ENCODE measurements at places on chromosomes 16 and 17.

GRCh38 chr16:3774156-3774767, 56.9 kb upstream of the TRAP1 start:
- no peak for DNase-seq

DNA sequence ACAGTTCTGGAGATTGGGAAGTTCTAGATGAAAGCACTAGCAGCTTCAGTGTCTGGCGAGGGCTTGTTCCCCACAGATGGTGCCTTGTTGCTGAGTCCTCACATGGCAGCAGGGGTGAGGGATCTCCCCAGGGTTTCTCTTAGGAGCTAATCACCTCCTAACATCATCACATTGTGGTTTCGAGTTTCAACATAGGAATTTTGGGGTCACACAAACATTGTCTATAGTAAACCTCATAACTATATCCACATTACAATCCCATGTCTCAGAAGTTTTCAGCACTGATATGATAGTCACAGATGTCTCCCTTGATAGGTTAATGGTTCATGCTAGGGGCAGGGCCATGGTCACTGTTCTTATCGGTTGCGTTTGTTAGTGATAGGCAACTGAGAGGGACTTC, 13.8 kb downstream of the CLUAP1 start:
- no peak for DNase-seq

DNA sequence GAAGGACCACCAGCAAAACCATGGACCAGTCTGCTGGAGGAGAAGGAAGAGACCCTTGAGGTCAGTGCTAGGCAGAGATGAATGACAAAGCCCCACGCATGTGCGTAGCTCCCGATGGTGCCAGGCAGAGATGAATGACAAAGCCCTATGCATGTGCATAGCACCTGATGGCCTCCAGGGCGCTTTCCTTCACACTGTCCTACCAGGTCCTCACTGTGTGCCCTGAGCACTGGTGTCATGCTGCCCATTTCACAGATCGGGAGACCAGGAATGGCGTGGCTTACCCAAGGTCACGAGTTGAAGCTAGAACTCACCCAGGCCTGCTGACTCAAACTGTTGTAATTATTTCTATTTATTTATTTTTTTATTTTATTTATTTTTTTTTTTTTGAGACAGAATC, 149.6 kb downstream of the KATNIP start:
- DNase-seq = no peak

- no peak for DNase-seq
Measured at GRCh38 chr16:62038225-62038624, 2.0 kb upstream of the CDH8 start.

DNA sequence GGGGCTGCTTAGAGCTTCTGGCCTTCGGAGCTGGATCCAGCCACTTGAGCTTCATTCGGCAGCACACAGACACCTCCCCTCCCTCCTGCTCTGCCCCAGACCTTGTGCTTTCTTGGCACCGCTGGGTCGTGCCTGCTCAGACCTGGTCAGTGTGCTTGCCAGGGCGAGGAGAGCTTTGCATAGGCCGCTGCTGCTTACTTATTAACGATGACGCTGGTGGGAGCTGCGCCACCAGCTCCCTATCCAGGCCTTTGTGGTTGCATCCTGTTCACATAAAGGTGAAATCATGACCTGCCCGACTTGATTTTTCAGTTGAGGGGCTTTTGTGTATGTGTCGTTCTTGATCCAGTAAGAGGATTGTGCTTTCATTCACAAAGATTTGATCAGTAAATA, 101.1 kb downstream of the MSI2 start:
- no peak for DNase-seq

GRCh38 chr17:57338257-57338914, 82.1 kb downstream of the MSI2 start:
- no peak for DNase-seq

GRCh38 chr17:7347630-7348477, 4.1 kb upstream of the KCTD11 start:
- DNase-seq = no peak

GRCh38 chr16:4460936-4461249, 13.5 kb downstream of the NMRAL1 start:
- DNase-seq = no peak

DNA sequence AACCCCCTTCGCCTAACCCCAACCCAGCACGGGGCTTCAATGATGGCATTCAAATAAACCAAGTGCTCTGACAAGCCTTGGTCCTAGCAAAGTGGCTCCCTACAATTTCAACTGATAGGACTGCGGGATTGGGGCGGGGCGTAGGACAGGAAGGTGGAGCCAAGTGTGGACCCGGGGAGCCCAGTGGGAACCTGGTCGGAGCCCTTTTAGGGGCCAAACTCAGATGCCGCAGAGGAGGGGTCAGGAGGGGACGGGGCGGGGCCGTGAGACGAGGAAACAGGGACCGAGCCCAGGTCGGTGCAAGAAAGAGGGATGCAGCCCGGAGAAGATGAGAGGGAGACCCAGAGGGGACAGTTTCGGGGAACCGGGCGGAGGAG, 13.2 kb upstream of the CDIPT start:
- no peak for DNase-seq

DNA sequence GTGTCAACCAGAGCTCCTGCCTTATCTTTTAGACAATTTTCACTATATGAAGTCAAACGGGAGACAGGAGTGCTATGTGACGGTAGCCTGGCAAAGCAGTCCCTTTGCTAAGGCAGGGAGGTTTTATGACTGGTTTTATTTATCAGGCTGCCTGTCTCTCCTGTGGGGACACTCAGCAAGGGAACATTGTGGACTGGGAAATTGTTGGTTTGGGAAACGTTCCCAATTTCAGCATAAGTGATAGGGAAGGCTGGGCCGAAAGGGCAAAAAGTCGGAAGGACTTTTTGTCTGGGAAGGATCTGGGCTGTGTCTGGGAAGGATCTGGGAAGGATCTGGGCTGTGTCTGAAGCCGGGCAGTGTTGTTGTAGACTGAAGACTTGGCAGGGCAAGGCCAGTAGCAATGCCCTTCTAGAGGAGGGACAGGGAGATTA, 211.2 kb downstream of the PARN start:
- DNase-seq = no peak

- no peak for DNase-seq
Measured at GRCh38 chr17:699345-699744, 15.3 kb downstream of the VPS53 start.

GRCh38 chr17:49565948-49566491, 9.7 kb upstream of the NXPH3 start:
- no peak for DNase-seq

- DNase-seq = no peak
Measured at GRCh38 chr17:48093341-48094045, 7.8 kb downstream of the CBX1 start.

All from stimulated activated CD4-positive, alpha-beta T cell treated with anti-CD3 and anti-CD28 coated beads, Interleukin-4, amount 100 ng/mL, for 1 hour (primary cell).